ENCODE measurements at places on chromosomes 16 and 17.

DNA sequence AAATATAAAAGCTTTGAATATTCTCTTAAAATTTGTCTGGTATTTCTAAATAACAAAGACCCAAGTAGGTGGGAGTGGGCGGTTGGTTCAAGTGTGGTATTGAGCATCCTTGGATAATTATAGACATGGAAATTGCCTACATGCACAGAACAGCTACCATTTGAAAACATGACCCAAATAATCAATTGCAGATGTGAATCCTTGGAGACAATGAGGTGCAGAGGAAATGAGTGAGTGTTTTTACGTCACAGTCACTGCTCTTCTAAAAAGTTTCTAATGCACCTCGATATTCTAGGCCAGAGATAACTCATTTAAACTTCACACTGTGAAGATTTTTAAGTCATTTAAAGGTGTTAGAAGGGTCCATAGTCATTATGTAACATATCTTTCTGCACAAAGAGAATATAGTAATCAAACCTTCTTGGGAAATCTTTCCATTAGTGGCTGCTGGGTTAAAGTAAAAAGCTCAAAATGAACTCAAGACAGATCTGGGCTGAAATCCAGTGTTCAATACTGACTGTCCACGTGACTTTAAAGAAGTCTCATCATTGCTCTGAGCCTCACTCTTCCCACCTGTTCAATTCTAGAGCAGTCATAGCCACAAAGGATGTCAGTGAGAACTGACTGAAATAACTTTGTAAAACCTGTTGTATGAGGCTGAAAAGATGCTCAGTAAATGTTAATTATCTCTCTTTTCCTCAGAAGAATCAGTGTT lies 144.5 kb downstream of the CDH11 start:
- DNase-seq, result no peak

GRCh38 chr16:83588070-83588469 lies 219.7 kb upstream of the HSBP1 start:
- no peak for DNase-seq

GRCh38 chr16:3694051-3694450 lies 23.3 kb downstream of the TRAP1 start:
- DNase-seq, result no peak

GRCh38 chr16:1642753-1643152 lies 30.6 kb downstream of the CRAMP1 start:
- no peak for DNase-seq

GRCh38 chr16:88284626-88285513 lies 97.9 kb upstream of the ZNF469 start:
- no peak for DNase-seq

DNA sequence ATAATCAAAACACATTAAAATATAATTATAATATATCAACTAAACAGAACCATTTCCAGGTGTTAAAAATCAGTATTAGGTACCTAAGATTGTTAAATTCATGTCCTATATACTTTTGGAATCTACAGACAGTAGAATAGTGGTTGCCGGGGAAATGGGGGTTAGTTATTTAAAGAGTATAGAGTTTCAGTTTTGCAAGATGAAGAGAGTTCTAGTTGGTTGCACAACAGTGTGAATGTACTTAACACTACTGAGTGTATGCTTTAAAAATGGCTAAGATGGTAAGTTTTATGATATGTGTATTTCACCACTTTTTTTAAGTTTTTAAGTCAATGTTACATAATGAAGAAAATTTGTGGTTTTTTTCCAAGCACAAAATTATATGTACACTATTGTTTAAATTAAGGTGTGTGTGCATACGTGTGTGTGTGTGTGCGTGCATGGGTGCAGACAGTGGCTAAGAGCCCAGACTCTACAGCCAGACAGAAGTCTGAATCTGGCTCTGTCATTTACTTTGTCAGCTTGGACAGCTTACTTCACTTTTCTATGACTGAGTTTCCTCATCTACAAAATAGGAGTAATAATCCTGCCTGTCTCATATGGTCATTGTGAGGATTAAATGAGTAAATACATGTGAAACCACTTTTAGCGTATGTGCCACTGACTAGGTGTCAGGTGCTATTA lies 25.3 kb upstream of the PHAF1 start:
- no peak for DNase-seq

- DNase-seq, result peak; percentile 30
Observed at GRCh38 chr17:18261146-18261515, 669 bp downstream of the MIEF2 start.

- peak; percentile 24 for DNase-seq
Observed at GRCh38 chr16:14193316-14193871, 122.3 kb downstream of the MRTFB start.

GRCh38 chr17:60602385-60602742 lies 2.4 kb downstream of the PPM1D start:
- DNase-seq, result no peak

DNA sequence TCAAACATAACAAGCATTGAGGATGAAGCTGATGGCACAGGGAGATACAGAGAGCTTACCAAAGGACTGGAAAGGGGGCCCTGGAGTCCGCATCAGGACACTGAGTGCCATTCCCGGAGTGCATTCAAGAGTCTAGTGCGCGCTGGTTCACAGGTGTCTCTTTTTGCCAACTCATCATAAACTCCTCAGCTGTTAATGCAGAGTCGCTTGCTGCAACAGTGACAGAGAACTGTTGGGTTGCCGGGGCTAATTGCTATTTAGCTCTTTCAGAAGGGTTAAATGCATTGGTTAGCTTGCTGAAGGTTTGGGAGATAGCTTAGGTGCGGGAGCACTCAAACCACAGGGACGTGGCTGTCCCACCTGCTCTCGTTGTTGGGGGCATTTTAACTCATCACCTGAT lies 1091.6 kb upstream of the EEF2KMT start:
- DNase-seq, result no peak

DNA sequence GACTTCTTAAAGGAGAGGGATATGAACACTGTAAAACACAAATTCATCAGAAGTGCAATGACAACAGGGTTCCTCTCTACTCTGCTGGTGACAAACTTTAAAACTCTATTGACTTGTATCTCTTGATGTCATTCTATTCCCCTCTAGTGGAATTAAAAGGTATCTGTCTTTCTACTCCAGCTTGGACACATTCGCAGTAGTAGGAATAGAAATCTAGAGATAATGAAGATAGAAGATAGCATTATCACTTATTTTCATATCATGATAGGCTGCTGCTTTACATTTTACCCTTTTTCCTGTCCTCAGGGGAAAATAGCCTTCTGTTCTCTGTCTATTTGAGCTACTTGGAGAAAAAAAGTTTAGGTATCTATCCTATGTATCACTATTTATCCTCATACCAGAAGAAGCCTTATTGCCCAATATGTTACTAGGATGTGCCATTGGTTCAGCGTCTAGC lies 209.6 kb upstream of the CACNG5 start:
- no peak for DNase-seq

Measured in CD4-positive, alpha-beta T cell treated with Interleukin-15 for 1 hour (primary cell).